ENCODE measurements at places on chromosomes 11 and 22.

DNA sequence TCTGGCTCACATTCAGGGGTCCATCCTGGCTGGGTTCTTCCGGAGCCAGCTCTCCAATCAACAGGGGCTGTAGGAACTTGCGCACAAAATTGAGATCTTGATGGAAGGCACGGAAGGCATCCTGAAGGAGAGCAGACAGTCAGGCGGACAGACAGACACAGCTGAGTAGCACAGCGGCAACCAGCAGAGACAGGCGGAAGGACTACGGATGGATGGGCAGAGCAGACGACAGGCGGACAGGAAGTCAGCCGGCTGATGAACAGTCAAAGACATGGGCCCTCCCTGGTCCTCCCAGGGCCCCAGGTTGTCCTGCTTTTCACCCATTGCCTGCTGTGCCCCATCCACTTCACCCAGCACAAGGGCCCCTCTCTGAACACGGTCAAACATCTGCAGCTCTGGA is 11.3 kb downstream of the FADS3 start:
- DNase-seq, result no peak

GRCh38 chr11:46951864-46952263 is 15.3 kb downstream of the CSTPP1 start:
- no peak for DNase-seq

DNA sequence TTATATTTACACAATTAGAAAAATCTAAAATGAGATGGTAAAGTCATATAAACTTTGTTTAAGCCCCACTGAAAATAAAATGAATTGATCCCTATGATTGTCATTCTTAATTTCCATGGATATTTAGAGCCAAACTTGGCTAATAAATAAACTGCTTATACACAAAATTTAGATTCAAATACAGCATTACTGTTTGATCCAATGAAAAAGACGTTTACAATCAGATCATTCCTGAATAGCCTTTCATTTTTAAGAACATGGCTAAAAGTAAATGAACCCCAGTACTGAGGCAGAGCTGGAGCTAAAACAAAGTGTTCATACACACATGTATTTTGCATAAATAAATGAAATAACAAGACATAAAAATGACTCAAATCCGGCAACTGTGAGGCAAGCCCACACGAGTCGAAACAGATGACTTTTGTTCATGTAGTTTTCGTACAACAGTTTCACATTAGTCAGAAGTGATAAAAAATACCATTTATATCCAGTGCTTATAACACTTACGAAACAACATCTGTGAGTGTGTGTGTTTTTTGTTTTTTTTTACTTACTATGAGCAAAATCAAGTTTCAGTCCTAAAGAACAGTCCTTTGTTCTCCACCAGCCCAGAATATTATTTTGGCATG is 386.5 kb downstream of the SOX6 start:
- DNase-seq, result no peak

DNA sequence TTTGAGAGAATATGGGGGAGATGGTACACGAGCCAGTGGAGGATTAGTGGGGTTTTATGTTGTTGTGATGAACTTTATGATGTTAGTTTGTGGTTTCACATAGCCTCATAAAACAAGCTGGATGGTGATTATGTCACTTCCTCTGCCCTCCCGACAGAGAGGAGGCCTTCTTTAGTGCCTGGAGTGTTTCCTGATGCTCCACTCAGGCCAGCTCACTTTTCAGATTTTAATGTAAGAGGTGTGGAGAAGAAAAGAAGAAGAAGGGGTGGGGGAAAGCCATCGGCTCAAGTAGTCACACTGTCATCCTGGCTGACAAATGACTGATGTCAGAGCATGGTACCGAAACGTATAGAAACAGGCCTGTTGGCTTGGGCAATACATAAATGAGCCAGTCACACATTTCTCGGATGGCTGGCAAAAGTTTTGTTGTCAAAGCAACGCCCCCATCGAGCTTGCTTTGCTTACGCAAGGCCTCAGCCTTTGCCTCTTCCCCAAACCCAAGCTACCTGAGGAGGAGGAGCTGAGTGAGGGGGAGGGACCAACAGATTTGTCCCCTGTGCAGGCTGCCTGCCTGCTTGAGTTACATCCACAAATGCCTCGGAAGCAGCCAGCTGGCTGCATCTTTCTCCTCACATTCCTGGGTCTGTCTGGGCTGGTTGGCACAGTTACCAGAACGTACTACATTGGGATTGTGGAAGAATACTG is at the start of gene HEPHL1:
Gene HEPHL1 (plus strand): TSS at position 578 of the 705 bp plus-strand sequence. CDS start 15 bp downstream, at position 593.
- no peak for DNase-seq

DNA sequence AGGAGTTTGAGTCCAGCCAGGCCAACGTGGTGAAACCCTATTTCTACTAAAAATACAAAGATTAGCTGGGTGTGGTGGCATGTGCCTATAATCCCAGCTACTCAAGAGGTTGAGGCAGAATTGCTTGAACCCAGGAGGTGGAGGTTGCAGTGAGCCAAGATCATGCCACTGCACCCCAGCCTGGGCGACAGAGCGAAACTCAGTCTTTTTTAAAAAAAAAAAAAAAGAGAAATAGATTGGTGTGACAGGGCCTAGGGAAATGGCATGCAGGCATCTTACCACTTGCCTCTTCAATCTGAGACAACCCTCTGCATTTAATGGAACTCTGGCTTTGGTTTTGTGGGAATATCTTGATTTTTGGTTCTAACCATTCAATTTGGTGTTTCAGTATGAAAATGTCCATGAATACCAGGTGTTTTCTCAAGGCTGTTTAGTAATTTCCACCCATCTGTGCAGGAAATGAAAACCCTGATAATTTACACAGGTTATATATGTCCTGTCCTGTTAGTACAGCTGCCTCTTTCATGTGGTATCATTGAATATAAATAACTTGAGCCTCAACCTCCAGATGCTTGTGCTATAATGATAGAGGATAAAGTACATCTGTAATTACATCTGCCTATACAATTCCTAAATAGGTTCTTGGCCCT is 8.4 kb downstream of the XBP1 start:
- DNase-seq, result no peak

DNA sequence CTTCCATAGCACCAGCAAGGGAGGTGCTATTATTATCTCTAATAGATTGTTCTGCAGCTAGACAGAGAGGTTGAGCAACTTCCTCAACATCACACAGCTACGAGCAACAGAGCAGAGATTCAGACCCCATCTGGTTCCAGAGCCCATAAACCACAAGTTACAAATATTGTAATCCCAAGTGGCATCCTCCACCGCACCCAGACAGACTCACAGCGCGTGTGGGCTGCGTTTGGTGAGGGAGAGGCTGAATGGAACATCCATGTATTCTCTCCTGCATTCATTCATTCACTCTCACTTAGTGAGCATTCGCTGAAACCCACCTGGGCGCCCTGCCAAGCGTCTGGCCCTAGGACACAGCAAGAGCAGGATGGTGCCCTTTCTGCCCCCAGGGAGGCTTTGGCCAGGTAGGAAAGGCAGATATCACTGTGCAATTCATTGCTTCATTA is 33.5 kb downstream of the LIF start:
- DNase-seq, result no peak
